Amygdala (tissue), 56 donors: ENCODE measurements at places on chromosomes 13 and 19.

- no peak for DNase-seq
Observed at GRCh38 chr13:91950803-91951202, 552.4 kb downstream of the GPC5 start.

DNA sequence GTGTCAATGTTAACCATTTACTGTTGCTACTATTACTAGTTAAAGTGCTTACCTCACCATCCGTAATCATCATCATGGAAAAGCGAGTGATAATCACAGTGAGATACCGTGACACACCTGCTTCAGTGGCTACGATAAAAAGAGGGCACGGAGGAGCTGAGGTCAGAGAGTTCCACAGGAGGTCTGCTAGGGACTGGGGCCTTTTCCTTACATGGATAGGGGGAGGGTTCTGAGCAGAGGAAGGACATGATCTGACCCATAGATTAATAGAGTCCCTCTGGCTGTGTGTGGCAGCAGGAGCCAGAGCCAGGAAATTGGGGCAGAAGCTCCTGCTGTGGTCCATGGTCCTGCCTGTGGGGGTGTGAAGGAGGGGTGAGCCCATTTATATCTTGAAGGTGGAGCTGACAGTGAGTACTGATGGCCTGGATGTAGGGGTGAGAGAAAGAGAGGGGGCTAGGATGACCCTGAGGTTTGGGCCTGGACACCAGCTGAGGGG lies 136.7 kb downstream of the SIPA1L3 start:
- no peak for DNase-seq

DNA sequence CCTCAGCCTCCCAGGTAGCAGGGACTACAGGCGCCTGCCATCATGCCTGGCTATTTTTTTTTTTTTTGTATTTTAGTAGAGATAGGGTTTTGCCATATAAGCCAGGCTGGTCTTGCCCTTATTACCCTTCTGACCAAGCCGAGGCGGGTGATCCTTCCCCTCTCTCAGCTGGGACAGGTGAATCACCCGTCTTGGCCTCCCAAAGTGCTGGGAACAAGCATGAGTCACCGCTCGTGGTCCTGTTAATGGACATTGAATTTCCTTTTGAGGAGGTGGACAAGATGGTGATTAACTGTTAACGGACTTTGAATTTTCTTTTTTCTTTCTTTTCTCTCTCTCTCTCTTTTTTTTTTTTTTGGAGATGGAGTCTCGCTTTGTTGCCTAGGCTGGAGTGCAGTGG lies 10.6 kb downstream of the CD70 start:
- no peak for DNase-seq

- peak; percentile 31 for DNase-seq
Observed at GRCh38 chr13:38685974-38686576, 802 bp upstream of the FREM2 start.

DNA sequence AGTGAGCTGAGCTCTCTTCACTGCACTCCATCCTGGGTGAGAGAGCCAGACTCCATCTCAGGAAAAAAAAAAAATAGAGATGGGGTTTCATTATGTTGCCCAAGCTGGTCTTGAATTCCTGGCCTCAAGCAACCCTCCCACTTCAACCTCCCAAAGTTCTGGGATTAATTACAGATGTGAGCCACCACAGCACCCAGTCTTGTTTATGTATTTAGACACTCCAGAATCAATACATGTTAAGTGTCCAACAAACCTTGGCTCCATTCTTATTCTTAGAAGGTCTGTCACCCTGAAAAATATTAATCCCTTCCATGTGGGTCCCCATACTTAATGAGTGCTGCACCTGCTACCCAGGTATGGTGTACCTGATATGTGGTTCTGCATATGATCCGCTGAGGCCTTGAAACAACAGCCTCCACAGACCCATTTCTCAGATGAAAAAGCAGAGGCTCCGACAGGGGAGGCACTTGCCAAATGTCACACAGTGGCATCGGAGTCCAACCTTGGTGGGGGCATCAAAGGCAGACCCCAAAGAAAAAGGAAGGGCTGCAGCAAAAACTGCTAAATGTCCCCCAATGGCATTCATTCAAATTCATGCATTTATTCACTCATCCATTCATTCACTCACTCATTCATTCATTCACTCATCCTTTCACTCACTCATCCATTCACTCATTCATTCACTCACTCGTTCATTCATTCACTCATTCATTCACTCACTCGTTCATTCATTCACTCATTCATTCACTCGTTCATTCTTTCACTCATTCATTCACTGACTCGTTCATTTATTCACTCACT lies 16.7 kb downstream of the TICAM1 start:
- DNase-seq: no peak

- DNase-seq: no peak
Observed at GRCh38 chr13:76048675-76049375, 412.7 kb downstream of the LMO7 start.
